CD4-positive, CD25-positive, alpha-beta regulatory T cell (primary cell): ENCODE measurements at places on chromosomes 6 and 20. TPM values are rescaled to one million over a fixed set of nuclear protein-coding genes. Genes with fewer than 3 reads are reported as not detected.

GRCh38 chr20:1616858-1617434, 2.9 kb downstream of the SIRPB1 start:
- no peaks in the 10 kb centered on the region for H3K27me3 ChIP-seq
- no peak for DNase-seq
- H3K4me1 ChIP-seq = peaks cover 14% of the 10 kb centered on the region

- DNase-seq = no peak
- no peaks in the 10 kb centered on the region for H3K27me3 ChIP-seq
- H3K4me3 ChIP-seq = peak overlapping the region; percentile 63
- H3K36me3 ChIP-seq = no peaks in the 10 kb centered on the region
- no peak overlapping the region for H3K27ac ChIP-seq
Observed at GRCh38 chr20:56430461-56430860, 18.4 kb downstream of the CASS4 start.

DNA sequence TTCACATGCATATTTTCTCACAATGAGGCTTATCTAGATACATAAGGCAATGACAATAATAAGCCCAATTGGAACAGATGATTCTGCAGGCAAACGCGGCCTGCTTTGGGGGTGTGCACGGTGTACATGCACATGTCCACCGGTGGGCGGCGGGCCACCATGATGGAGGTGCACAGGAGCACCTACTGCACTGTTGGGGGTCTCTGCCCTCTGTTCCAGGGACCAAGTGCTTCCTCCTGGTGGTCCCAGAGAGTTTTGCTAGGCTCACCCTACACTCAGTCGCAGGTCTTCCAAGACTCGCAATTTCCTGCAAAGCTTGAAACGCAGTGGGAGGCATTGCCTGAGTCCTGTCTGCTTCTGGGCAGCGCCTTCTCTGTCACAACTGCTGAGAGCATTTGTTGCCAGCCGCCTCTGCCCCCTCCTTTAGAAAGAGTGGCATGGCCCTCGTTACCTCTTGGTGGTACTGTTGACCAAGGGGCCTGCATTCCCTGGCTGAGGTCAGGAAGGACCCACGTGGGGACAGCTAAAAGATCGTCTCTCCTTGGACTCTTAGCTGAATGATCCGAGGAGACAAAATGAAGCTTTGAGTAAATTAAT, 135.3 kb downstream of the ERMARD start:
- no peak overlapping the region for H3K27ac ChIP-seq
- H3K4me3 ChIP-seq = no peak overlapping the region
- H3K4me1 ChIP-seq = no peaks in the 10 kb centered on the region
- no peak for DNase-seq

GRCh38 chr20:2866236-2866635, 7.0 kb upstream of the PTPRA start:
- H3K27ac ChIP-seq = no peak overlapping the region
- H3K36me3 ChIP-seq = peaks cover 13% of the 10 kb centered on the region
- no peak for DNase-seq
- no peaks in the 10 kb centered on the region for H3K27me3 ChIP-seq
- H3K4me3 ChIP-seq = no peak overlapping the region

- no peak overlapping the region for H3K27ac ChIP-seq
- peaks cover 7% of the 10 kb centered on the region for H3K4me1 ChIP-seq
- no peaks in the 10 kb centered on the region for H3K27me3 ChIP-seq
- no peak for DNase-seq
- no peak overlapping the region for H3K4me3 ChIP-seq
- H3K36me3 ChIP-seq = no peaks in the 10 kb centered on the region
Observed at GRCh38 chr6:119446115-119446554, 96.6 kb upstream of the MAN1A1 start.

GRCh38 chr6:138724015-138724414, 49.6 kb upstream of the CCDC28A start:
- H3K27ac ChIP-seq = no peak overlapping the region
- no peak overlapping the region for H3K4me3 ChIP-seq
- peaks cover 3% of the 10 kb centered on the region for H3K27me3 ChIP-seq
- DNase-seq = no peak

DNA sequence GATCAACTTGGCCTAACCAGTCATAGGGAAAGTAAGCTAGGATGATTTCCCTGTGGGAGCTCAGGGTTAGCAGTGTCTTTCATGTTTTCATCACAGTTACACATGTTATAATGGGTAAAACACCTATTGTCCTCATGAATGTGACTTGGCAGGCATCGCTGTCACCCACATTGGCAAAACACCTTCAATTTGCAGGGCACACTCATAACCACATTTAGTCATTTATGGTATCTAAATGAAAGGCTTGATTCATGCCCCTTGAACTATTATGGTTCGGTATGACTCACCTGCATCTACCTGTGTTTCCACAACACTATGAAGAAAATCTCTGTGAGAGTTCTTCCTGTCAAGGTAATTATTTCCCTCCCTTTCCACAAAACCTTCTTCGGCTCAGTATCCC, 49.2 kb downstream of the FRK start:
- H3K4me3 ChIP-seq = no peak overlapping the region
- no peaks in the 10 kb centered on the region for H3K36me3 ChIP-seq
- no peaks in the 10 kb centered on the region for H3K4me1 ChIP-seq
- no peak overlapping the region for H3K27ac ChIP-seq
- peak; percentile 26 for DNase-seq

DNA sequence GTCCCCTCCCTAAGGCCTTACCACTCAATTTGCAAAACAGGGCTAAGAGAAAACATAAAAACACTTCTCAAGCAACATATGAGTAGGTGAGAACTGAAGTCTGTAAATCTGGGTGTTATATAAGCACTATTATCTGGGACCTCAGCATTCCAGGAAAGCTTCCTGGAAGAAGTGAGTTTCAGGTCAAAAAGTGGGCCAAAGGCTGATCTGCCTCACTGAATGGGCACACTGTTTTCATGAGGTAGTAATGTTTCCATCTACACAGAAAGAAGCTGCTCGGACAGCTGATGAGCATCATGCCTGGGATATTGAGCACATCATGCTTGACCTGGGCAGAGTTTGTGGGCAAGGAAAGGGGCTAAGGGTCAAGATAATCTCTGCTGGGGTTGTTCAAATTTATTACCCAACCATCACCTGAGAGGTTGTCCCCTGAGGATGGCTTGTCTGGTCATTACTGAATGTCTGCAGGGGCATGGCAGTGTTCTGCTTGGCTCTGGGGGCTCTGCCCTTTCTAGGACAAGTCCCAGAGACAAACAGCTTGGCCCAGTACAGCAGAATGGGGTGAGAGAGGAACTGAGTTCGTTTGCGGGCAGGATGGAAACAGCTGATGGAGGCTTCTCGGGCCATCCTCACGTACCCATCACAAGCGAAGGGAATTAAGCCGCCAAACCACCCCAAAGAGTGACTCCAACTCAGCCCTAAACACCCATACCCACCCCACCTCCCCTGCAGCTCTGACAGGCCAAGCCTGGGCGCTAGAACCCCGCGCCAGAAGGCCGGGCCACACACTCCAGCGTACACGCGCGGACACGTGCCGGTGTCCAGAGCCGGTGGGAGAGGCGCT, 1.2 kb upstream of the SYNJ2 start:
- H3K27ac ChIP-seq = peak overlapping the region; percentile 47
- no peaks in the 10 kb centered on the region for H3K36me3 ChIP-seq
- H3K27me3 ChIP-seq = no peaks in the 10 kb centered on the region
- peak overlapping the region; percentile 11 for H3K4me3 ChIP-seq

DNA sequence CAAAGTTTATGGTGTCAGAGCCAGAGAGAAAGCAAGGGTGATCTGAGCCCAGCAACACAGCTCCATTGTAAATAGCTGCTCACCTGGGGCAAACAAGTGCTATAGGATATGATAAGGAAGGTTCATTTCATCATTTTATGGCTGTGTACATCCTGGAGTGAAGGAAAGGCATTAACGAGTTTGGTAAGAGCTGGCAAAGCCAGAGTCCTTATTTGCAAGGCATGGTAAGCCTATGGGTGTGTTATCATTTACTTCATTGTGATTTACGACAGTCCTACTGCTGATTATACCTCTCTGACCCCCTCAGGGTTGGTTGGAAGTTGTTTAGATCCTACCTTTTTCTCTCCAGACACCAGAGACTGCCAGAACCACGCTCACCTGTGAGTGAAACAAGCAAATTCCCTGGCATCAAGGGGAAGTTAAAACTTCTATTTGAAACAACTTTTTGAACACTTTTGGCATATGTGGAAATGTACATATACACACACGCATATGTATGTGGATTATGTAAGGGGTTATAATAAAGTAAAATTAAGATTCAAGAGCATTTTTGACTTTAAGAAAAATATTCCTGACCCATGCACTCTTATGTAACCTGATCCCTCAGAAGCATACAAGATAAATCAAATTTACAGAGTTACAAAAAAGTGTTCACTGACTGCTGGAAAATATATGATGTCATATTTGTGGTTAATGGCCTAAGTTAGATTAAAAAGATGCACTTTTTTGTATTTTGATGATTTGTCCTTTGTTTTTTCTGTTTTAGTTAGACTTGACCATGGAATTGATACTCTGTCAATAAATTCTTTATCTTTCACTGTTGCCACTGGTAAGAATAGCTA, 40.4 kb upstream of the EDN1 start:
- no peaks in the 10 kb centered on the region for H3K36me3 ChIP-seq
- H3K27me3 ChIP-seq = peaks cover 25% of the 10 kb centered on the region
- no peaks in the 10 kb centered on the region for H3K4me1 ChIP-seq
- no peak overlapping the region for H3K4me3 ChIP-seq

DNA sequence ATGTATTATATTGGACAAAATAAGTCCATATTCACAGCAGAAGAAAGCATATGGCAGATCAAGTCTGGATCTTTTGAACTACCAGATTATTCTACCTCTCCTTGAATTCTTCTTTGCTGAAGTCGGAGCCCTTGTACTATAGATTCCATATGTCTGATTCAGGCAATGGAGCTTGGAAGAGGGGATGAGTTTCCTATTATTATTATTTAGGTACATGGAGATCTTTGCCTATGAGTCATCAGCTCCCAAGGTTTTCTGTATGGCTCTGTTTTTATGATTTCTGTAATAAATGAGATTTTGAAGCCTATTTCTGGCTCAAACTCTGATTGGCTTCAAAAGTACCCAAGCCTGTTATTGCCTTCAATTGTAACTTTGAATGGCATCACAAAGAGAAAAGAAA, 72.0 kb downstream of the OPRM1 start:
- H3K4me1 ChIP-seq = no peaks in the 10 kb centered on the region
- H3K27me3 ChIP-seq = no peaks in the 10 kb centered on the region
- no peak overlapping the region for H3K27ac ChIP-seq

DNA sequence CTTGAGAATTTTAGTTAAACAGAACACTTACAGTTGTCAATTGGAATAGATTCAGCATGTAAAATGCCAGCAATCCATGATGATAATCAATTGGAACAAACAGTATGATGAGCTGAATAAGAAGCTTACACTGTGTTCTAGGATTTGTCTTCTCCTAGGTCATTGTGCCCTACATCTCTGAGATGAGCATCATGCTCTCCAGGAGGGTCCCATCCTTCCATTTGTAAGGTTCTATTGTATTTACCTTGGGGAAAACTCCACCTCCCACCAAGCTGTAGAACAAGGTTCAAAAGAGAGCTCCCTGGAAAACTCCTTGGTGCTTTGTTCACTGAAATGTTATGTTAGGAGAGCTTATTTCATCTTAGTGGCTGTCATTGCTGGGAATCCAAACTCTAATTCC, 60.8 kb downstream of the OR2B2 start:
- no peaks in the 10 kb centered on the region for H3K36me3 ChIP-seq
- no peak for DNase-seq
- H3K27ac ChIP-seq = no peak overlapping the region
- no peak overlapping the region for H3K4me3 ChIP-seq
- no peaks in the 10 kb centered on the region for H3K27me3 ChIP-seq
- no peaks in the 10 kb centered on the region for H3K4me1 ChIP-seq

GRCh38 chr6:170292407-170293158, 1.7 kb upstream of the DLL1 start:
- H3K36me3 ChIP-seq = no peaks in the 10 kb centered on the region
- peak overlapping the region; percentile 32 for H3K4me3 ChIP-seq
- peaks cover 33% of the 10 kb centered on the region for H3K27me3 ChIP-seq

- H3K27me3 ChIP-seq = no peaks in the 10 kb centered on the region
- H3K27ac ChIP-seq = no peak overlapping the region
- H3K4me3 ChIP-seq = no peak overlapping the region
- DNase-seq = no peak
Observed at GRCh38 chr20:57697543-57697942, 12.3 kb downstream of the PMEPA1 start.

DNA sequence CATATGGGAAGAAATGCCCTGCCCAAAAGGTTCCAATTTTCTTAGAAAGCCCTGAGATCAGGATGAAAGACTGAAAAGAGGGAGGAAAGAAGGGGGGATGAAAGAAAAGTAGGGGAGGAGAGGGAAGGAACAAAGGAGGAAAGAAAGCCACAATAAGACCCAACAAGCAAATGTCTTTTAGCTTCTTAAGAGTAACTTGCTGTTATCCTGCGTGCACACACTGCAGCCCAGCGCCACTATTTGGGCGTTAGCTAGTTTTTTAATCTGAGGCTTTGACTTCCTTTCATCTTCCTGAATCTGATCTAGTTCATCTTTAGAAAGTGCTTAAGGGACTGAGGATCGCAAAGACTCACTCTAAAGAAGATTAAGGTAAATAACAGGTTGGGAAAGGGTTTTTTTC, 77.4 kb upstream of the HDDC2 start:
- H3K27ac ChIP-seq = no peak overlapping the region
- H3K36me3 ChIP-seq = no peaks in the 10 kb centered on the region
- no peak for DNase-seq
- H3K4me1 ChIP-seq = no peaks in the 10 kb centered on the region
- H3K27me3 ChIP-seq = peaks cover 2% of the 10 kb centered on the region

- no peaks in the 10 kb centered on the region for H3K27me3 ChIP-seq
- H3K27ac ChIP-seq = no peak overlapping the region
- H3K36me3 ChIP-seq = no peaks in the 10 kb centered on the region
- H3K4me1 ChIP-seq = no peaks in the 10 kb centered on the region
Observed at GRCh38 chr20:12354725-12355124, 437.0 kb downstream of the BTBD3 start.

- no peaks in the 10 kb centered on the region for H3K4me1 ChIP-seq
- H3K27me3 ChIP-seq = no peaks in the 10 kb centered on the region
- DNase-seq = no peak
- no peak overlapping the region for H3K27ac ChIP-seq
- H3K36me3 ChIP-seq = no peaks in the 10 kb centered on the region
- no peak overlapping the region for H3K4me3 ChIP-seq
Observed at GRCh38 chr6:159440911-159441703, 251.9 kb downstream of the SOD2 start.

DNA sequence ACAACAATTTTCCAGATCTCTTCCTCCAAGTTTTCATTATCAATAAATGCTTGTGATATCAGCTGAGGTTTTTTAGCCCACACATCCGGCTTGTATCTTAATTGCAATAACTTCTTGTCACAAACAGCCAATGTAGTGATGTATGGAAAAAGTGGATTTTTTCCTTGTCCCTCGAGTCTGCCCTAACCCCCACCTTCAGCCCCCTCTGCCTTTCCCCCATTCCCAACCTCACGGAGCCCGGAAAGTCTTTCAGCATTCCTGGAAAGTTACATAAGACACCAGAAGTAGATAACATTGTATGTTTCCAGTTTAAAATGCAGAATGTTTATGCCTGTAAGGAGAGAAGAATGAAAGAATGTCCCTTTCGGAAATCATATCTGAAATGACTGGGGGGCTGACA, 179.2 kb upstream of the PHACTR1 start:
- H3K4me1 ChIP-seq = no peaks in the 10 kb centered on the region
- no peaks in the 10 kb centered on the region for H3K36me3 ChIP-seq
- no peak overlapping the region for H3K27ac ChIP-seq
- no peak for DNase-seq
- H3K27me3 ChIP-seq = no peaks in the 10 kb centered on the region

PXDC1 gene
- polyA plus RNA-seq = not detected

KIF13A gene
- not detected for polyA plus RNA-seq

NRN1 gene
- not detected for polyA plus RNA-seq

GPLD1 gene
- polyA plus RNA-seq = 0.99 TPM

HCK gene
- 0.87 TPM for polyA plus RNA-seq

NOTCH4 gene
- 0.86 TPM for polyA plus RNA-seq

C6orf132 gene
- polyA plus RNA-seq = not detected

FAM184A gene
- polyA plus RNA-seq = 1.2 TPM

FGD2 gene
- polyA plus RNA-seq = 0.43 TPM

EPHA7 gene
- polyA plus RNA-seq = not detected

FKBP1A gene
- 49.1 TPM for polyA plus RNA-seq

TSPO2 gene
- not detected for polyA plus RNA-seq

TLDC2 gene
- polyA plus RNA-seq = 0.32 TPM
